Articular chondrocyte of knee joint (primary cell): ENCODE measurements at places on chromosomes 7 and 10. TPM values are rescaled to one million over a fixed set of nuclear protein-coding genes. Genes with fewer than 3 reads are reported as not detected.

Gene HMX2
- total RNA-seq: not detected in 2 replicates

Gene TNS3
- 60.9 and 99.0 TPM in 2 replicates for total RNA-seq

Gene DDX21
- total RNA-seq: 55.7 and 63.2 TPM in 2 replicates

Gene SCIN
- 1.6 and 3.6 TPM in 2 replicates for total RNA-seq

Gene SUN3
- not detected in 2 replicates for total RNA-seq

Gene TET1
- total RNA-seq: 7.7 and 8.9 TPM in 2 replicates

Gene PPP2R2D
- total RNA-seq: 21.3 and 21.6 TPM in 2 replicates

Gene TDRD1
- under 0.01 and 0.26 TPM in 2 replicates for total RNA-seq

Gene PWWP2B
- total RNA-seq: 7.7 and 8.1 TPM in 2 replicates

Gene CALML3
- total RNA-seq: not detected in 2 replicates

Gene GPR26
- total RNA-seq: not detected in 2 replicates

Gene LIPJ
- total RNA-seq: under 0.01 and 0.11 TPM in 2 replicates

Gene TYW1B
- total RNA-seq: 0.86 and 3.9 TPM in 2 replicates

Gene ST7
- 17.1 and 18.4 TPM in 2 replicates for total RNA-seq

Gene MRC1
- total RNA-seq: 0.26 and 0.76 TPM in 2 replicates

Gene HOXA7
- total RNA-seq: 3.6 and 5.0 TPM in 2 replicates

Gene DNAAF5
- 17.8 and 18.3 TPM in 2 replicates for total RNA-seq

Gene MYH16
- not detected in 2 replicates for total RNA-seq

Gene VIPR2
- under 0.01 TPM in 1 of 2 replicates, not detected in the other for total RNA-seq

Gene FEZF1
- not detected in 2 replicates for total RNA-seq

Gene SLIT1
- under 0.01 TPM in 2 replicates for total RNA-seq

Gene AOC1
- total RNA-seq: not detected in 2 replicates

Gene UCN3
- total RNA-seq: not detected in 2 replicates

Gene VAX1
- total RNA-seq: not detected in 2 replicates

Gene DGKI
- total RNA-seq: 5.2 and 8.3 TPM in 2 replicates

Gene GDF2
- total RNA-seq: not detected in 2 replicates

Gene EMX2
- 2.6 and 6.7 TPM in 2 replicates for total RNA-seq

Gene LRCH4
- total RNA-seq: 8.0 TPM in 2 replicates

Gene NAT16
- total RNA-seq: 0.11 TPM in 1 of 2 replicates, not detected in the other

Gene ANKRD61
- 0.11 TPM in 1 of 2 replicates, not detected in the other for total RNA-seq
